Esophagus (tissue), 2 donors: ENCODE measurements at places on chromosomes 2 and 18. TPM values are rescaled to one million over a fixed set of nuclear protein-coding genes. Genes with fewer than 3 reads are reported as not detected.

The REG3A gene
- polyA plus RNA-seq = 1.5 TPM

The FHL2 gene
- 17.6 TPM for polyA plus RNA-seq

The GAREM1 gene
- polyA plus RNA-seq = 4.9 TPM

The MAL gene
- 1,481 TPM for polyA plus RNA-seq

The SERPINB4 gene
- 68.4 TPM for polyA plus RNA-seq

The LYG2 gene
- polyA plus RNA-seq = not detected

The GPAT2 gene
- polyA plus RNA-seq = 0.98 TPM

The TMEFF2 gene
- 0.02 TPM for polyA plus RNA-seq

The ADAM23 gene
- 2.3 TPM for polyA plus RNA-seq

The CD8B2 gene
- 0.06 TPM for polyA plus RNA-seq
